NK-92 treated with Interleukin-12 subunit alpha and Interleukin-12 subunit beta, amount 100 ng/mL, for 24 hours (cell line): ENCODE measurements at places on chromosomes 6 and 20.

DNA sequence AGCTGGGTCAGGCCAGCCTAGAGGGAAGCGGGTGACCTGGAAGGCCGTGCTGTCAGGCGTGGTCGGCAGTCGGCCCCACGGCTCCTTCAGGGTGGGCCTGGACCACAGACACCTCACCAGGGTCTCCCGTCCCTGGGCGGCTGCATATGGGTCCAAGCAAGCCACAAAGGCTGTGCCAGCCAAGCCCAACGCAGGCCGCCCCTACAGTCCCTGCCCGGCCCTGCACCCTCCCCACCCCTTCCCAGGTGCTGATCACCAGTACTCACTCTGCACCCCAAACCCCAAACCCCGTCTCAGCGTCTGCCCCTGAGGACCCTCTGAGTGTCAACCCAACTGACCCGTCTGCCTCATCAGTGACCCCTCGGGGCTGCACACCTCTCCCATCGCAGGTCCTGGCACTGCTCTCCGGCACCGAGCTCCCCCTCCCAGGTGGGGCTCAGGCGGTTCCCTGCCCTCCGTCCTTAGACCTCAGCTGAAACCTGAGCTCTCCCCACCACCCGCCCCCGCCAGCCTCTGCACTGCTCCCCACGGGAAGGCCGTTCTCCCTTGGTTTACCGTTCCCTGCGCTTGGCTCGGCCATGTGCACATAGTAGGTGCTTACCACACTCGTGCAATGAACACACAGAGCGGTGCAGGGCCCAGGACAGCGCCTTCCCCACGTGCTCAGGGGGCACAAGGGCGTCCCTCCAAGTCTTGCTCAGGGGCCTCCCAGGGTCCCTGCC lies 1.5 kb upstream of the PPDPF start:
- DNase-seq, result no peak

- DNase-seq, result no peak
Measured at GRCh38 chr6:51535327-51535726, 552.1 kb downstream of the PKHD1 start.

GRCh38 chr6:124054034-124054433 lies 250.4 kb downstream of the NKAIN2 start:
- DNase-seq, result no peak

DNA sequence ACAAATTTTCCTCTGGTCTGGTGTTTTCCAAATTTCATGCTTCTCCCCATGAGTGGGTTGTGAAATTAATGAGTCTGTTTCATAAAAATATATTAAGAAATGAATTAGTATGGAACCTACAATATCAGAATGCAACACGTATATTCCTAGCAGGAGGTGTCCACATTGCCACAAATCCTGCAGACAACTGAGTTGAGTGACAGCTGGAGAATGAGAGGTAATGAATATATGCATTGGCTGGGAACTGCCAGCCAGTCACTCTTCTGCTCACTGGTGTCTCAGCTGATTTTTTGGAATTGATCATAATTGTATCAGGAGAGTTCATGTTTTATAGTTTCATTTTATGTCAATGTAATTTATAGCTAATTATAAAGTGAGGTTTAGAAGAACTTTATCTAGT lies 6.3 kb upstream of the ARFGEF3 start:
- DNase-seq, result no peak

GRCh38 chr20:32582659-32583580 lies 2.2 kb downstream of the NOL4L start:
- DNase-seq, result no peak

GRCh38 chr6:99416226-99416625 lies 8.9 kb downstream of the PNISR start:
- DNase-seq, result no peak

GRCh38 chr6:3841711-3842565 lies 7.2 kb upstream of the FAM50B start:
- DNase-seq, result no peak

- no peak for DNase-seq
Measured at GRCh38 chr6:113529196-113529595, 327.9 kb upstream of the MARCKS start.

- no peak for DNase-seq
Measured at GRCh38 chr6:15953152-15953880, 175.6 kb upstream of the MYLIP start.

GRCh38 chr20:39676857-39677391 lies 714.8 kb downstream of the DHX35 start:
- no peak for DNase-seq

DNA sequence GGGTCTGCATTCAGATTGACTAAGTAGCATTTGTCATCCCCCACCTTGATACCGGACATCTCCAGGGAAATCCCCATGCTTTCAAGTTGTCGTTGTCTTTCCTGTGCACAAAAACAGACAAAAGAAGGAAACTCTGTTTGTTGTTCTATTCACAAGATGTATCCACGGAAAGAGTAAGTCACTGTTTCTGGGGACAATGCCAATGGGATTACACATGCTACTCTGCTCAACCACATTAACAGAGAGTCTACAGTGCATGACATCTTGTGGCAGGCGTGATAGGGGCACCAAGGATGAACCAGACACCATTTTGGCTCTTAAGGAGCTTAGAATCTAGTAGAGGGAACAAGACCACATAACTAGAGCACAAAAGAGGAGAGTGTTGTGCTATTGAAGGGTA lies 124.4 kb upstream of the NUP153 start:
- no peak for DNase-seq

DNA sequence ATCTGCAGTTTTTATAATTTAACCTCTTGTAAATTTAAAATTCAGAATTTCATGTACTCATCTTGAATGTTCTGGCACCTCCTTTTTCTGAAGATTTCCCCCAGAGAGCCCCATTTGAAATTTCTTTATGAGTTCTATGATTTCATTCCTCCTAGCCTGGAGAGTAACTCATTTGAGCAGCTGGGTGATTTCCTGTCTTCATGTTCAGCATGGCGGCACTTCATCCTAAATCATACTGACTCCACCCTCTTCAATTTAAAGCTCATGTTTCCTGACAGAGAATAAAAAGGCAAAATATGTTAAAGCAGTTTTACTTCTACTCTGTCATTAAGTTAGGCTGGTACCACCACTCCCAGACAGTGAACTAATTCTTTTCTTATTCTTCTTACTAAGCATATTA lies 250.9 kb upstream of the POU3F2 start:
- DNase-seq, result no peak

DNA sequence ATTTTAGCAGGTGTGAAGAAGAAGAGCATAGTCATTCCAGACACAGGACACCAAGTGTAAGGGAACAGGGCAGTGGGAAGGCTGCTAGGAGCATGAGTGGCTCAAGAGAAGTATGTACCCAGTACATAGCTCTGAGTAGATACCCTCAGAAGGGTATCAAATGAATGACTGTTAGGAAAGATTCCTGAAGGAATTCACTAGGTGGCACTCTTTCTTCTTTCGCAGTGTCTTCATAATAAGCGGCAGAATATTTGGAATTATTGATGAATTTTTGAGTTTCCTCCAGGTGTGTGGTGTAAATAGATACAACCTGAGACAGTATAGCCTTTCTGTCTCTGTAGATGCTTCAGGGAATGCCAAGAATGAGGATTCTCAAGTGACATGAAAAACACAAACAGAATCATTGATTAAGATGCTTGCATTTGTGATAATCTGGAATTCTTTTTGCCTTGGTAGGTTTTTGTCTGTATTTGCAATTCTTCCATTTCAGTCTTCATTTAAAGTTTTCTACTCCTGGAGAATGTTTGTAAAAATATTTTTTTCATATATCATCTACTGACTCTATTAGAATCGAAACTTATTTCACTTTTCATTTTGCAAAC lies 264.3 kb upstream of the RIMS1 start:
- DNase-seq, result no peak

GRCh38 chr6:44253307-44254101 lies 3.8 kb downstream of the SLC35B2 start:
- DNase-seq, result no peak

DNA sequence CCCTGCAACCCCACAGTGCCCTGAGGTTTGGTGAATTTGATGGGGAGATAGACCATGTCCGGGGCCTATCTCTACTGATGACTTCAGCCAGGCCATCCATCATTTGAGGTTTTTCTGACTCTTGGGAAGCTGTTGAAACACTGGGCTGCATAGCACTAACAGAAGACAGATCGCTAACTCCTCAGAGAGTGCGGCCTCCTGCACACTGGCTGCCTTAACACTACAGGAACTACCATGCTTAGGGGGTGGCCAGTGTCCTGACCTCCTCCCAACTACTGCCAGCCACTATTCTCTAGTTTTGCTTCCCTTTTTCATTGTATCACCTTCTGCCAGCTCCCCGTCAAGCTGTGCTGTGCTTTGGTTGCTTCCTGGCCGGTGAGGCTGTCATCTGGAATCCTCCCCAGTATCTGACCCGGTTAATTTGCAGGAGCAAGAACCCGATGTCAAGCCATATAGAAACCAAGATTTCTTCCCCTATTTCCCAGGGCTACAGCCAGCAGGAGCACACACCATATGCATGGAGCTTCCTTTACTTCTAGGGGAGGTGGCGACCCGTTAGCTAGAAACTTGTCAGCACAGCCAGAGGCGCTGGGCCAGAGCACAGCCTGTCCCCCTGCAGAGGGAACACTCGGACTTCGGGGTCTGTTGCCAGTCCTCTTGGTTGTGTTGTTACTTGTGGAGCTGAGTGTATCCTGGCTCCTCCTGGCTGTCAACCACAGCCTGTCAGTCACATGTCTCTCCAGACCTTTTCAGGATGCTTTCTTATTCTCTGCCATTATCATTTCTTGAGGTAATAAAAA lies 57.3 kb upstream of the TRAF3IP2 start:
- DNase-seq, result no peak

DNA sequence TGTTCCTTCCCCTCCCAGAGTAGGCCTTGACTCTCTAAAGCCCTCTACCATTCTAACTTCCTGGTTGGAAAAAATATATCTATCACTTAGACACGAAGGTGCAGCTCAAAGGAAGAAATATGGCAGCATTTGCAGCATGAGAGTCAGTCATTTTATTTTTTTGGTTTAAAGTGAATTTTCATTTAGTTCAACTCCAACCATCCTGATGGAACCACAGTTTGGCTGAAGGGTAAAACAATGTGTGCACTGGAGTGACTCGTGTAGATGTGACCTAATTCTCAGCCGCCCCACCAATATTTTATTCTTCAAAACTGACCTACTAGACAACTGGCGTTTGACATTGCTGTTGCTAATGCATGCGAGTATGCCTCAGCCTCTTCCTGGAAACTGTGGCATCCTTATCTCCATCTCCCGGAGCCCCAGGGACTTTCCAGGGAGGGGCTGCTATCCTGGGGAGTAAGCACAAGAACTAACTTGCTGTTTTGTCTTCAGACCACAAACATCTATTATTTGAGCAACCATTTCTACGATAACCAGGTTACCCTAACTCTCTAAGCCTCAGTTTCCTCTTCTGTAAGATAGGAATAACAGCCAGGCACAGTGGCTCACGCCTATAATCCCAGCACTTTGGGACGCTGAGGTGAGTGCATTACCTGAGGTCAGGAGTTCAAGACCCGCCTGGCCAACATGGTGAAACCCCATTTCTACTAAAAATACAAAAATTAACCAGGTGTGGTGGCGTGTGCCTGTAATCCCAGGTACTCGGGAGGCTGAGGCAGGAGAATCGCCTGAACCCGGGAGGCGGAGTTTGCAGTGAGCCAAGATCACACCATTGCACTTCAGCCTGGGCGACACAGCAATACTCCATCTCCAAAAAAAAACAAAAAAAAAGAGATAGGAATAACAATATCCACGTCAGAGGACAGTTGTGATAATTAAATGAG lies 148.7 kb upstream of the JARID2 start:
- no peak for DNase-seq

DNA sequence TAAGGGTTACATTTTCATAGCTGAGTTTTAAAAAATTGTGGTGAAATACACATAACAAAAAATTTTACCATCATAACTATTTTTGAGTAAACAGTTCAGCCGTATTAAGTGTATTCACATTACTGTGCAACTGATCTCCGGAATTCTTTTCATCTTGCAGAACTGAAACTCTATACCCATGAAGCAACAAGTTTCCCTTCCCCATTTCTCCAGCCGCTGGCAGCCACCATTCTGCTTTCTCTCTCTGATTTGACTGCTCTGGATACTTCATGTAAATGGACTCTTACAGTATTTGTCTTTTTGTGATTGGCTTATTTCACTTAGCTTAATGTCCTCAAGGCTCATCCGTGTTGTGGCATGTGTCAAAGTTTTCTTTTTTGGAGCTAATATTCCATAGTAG lies 341.6 kb downstream of the QKI start:
- no peak for DNase-seq

GRCh38 chr20:48131581-48131980 lies 346.3 kb upstream of the SULF2 start:
- DNase-seq, result no peak

DNA sequence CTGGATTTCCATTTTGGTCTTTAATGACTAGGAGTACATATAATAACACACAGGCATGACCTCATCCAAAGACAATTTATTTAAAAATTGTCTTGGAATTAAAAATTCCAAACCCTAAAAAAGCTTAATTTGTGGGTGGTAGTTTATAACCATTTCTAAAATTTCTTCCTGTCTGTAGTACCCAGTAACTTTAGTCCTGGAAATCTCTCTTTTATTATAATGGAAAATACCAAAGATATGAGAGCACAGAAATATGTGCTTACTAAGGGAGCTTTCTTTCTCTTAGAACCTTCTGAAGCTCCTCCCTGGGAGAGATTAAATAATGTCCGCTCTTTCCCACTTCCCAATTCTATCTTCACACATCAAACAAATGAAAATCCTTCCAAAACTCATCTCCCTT lies 70.5 kb upstream of the PRL start:
- DNase-seq, result no peak

DNA sequence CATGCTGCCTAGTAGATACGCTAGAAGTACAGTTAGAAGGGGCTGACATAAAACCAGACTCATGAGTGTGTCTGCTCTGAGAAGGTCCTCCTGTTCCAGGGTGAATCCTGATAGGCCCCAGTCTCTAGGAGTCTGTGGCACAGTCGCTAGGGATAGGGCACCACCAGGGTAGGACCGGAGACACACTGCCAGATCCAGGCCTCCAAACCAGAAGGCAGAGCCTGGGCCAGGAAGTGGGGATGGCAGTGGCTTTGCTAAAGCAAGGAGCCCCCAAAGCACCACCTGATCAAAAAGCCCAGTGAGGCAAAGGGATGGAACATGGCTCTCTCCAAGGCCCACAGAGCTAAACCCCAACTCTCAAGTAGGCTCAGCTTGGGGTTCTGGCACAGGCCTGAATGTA lies 21.6 kb downstream of the MDGA1 start:
- DNase-seq, result no peak

DNA sequence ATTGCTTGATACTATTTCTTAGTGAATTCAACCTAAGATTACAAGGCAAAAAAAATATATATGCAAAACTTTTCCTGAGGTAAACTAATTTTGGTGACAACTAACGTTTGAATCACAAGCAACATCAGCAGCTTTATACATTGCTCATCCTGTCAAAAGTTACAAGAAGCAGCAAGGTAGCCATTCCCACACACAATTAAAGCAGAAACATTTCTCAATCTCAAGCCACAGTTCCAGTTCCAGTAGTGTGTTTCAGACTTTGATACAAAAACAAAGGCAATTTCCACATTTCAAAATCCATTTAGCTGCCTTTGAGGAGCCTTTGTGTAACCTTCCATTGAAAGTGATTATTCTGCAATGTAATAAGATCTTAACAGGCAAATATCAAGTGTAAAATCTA lies 191.0 kb downstream of the WDR27 start:
- DNase-seq, result no peak
